ENCODE measurements at places on chromosomes 3 and 15.

DNA sequence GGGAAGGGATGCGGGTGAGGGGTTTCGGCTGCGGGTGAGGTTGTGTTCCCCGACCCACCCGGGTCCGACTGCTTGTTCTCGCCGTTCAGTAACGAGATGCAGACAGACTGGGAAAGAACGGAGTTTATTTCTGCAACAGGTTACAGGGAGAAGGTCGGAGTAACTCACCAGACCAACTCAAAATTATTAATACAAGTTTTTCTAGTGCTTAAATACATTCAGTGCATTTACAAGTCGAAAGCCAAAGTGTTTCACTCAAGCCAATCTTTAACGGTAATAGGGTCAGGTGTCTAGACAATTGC is 492 bp upstream of the HIGD1A start:
- no peak for DNase-seq

- no peak for DNase-seq
Measured at GRCh38 chr15:48006031-48006511, 114.7 kb upstream of the SLC24A5 start.

- DNase-seq: no peak
Measured at GRCh38 chr15:69035205-69035917, 20.9 kb downstream of the NOX5 start.

- no peak for DNase-seq
Measured at GRCh38 chr3:107085261-107085660, 292.0 kb upstream of the CCDC54 start.

DNA sequence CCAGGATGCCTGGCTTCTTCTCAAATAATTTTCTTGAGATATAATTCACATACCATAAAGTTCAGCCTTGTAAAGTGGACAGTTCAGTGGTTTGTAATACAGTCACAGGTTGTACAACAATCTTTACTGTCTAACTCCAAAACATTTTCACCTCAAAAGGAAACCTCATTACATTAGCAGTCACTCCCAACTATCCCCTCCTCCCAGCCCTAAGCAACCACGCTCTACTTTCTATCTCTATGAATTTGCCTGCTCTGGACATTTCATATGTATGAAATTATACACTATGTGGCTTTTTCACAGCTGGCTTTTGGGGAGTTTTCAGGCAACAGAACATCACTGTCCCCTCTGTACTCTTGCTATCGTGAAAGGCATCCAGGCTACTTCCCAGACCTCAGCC is 17.5 kb downstream of the TGM5 start:
- DNase-seq: no peak

DNA sequence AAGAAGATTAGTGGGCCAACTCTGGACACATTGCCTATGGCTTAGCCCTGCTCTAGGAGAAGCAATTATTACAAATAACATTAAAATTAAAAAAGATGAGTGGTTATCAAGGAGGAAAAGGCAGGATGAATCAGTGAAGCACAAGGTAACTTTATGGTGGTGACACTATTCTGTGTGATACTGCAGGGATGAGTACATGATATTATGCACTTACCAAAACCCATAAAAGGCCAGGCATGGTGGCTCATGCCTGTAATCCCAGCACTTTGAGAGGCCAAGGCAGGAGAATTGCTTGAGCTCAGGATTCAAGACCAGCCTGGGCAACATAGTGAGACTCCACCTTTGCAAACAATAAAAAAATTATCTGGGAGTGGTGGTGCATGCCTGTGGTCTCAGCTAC is 344.3 kb upstream of the CDIN1 start:
- DNase-seq: no peak

DNA sequence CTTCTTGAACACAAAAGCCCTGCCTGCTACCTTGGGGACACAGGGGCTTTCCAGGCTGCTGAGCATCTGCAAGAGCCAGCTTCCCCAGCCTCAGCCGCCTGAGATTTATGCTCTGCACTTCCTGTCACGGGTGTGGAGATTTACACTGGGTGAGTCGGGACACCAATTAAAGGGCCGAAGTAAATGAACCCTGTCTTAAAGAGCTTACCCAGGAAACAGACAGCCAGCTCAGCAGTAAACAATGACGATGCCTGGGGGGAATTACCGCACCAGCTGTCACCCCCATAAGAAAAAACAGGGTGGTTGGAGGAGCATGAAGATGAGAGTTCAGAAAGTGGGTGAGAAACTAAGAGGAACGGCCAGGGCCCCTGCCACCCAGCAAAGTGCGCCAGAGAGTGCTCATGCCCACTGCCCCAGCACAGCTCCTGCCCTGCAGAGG is 37.5 kb upstream of the IQSEC1 start:
- DNase-seq: no peak

DNA sequence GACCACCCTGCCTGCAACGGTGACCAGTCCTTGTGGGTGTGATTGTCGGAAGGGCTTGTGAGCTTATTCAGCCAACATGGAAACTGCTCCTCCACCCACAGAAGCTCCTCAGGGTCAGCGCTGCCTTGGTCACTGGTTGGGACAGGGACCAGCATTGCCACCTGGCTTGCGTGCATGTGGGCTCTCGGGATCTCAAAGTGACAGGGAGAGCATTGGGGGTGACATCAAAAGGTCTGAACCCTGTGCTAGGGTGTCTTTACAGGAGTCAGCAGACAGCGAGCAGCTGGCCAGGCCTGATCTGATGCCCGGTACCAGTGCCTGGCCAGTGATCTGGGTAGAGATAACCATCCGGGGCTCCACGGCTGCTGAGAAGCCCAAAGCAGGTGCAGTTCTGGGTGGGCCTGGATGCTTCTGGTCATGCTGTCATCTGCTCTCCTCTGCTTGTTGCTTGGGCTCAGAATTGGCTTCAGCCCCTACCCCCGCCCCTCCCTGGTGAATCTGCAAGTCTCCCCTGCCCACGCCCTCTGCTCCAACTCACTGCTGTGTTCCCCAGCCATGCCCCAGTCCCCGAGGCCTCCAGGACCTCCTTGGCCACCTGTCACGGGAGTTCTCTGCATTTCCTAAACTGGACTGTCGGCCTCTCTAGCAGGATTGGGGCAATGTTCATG is 134.8 kb downstream of the NSMCE3 start:
- no peak for DNase-seq

GRCh38 chr3:69856965-69857705 is 117.9 kb downstream of the MITF start:
- DNase-seq: no peak

GRCh38 chr3:49257187-49257586 is 19.8 kb downstream of the C3orf62 start:
- DNase-seq: no peak

DNA sequence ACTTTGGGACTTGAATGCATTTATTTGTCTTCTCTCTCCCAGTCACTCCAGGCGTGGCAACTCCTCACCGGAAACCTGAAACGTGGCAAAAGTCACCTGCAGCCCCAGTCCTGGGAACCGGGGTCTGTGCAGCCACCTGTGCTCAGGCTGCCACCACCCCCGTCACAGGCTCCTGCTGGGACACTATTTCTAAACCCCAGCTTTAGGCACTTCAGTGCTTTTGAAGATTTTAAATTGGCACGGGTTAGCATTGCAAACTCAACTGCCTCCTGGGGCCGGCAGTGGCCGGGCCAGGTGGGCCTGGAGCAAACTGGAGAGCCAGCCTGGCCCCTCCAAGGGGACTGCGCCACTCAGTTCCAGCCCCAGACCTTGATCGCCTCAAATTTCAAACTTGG is 146.7 kb upstream of the IQSEC1 start:
- DNase-seq: no peak

DNA sequence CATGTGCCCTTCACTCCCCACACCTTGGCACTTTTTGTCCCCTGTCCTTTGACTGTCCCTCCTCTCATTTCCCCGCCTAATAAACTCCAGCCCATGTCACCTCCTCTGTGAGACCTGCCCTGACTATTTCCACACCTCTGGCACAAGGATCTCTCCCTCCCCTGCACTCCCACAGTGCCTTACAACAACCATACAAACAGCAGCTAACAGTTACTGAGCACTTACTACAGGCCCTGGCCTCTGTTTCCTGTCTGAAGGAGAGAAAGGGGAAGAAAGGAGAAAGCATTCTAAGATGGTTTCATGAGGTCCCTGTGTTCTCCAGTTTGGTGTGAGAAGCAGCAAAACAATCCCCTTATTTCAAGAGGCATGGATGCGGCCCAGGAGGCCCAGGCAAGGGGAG is 20.0 kb upstream of the TRH start:
- DNase-seq: no peak

GRCh38 chr3:19947549-19948225 is 790 bp downstream of the RAB5A start:
- peak; percentile 52 for DNase-seq

GRCh38 chr15:22954326-22954725 is 25.8 kb downstream of the CYFIP1 start:
- no peak for DNase-seq

GRCh38 chr15:68862415-68862814 is 41.7 kb upstream of the ANP32A start:
- no peak for DNase-seq

- no peak for DNase-seq
Measured at GRCh38 chr15:58138106-58138505, at the start of gene AQP9. AQP9 (plus strand) TSS chr15:58138381; CDS start chr15:58138566, 185 bp downstream.

DNA sequence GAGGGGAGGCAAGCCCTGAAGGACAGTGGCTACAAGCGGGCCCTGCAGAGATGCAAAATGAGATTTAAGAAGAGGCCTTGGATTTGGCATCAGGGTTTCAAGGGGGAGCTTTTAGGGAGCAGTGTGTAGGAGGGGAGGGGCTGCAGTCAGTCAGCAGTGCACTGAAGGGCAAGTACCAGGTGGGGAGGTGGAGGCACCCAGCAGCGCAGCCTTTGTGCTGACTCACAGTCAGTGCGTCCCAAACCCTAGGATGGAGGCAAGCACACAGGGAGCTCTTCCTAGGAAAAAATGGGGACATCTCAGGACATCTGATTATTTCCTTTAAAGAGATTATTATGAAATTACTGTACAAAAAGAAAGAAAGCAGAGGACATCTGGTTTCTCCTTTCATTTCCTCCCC is 80.0 kb downstream of the AAGAB start:
- no peak for DNase-seq

DNA sequence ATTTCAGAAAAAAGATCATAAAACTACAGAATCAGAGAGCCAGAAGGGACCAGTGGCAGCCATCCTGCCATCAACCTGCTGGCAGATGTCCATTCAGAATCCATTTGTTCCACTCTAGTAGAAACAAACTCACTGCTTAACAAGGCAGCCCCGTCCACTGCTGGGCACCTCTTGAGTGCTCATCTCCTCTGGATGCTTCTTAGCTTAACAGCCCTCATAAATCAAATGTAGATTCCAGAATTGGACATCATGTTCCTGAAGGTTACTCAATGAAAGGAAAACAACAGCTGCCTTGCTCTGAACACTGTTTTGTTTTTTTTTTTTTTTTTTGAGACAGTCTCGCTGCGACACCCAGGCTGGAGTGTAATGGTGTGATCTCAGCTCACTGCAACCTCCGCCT is 37.3 kb downstream of the ABCC5 start:
- no peak for DNase-seq

- no peak for DNase-seq
Measured at GRCh38 chr3:118772547-118773011, 262.1 kb downstream of the IGSF11 start.
